ENCODE measurements at places on chromosomes 7 and 10.

GRCh38 chr7:95545673-95546072 lies 50.6 kb downstream of the PDK4 start:
- DNase-seq: no peak

GRCh38 chr7:467856-468545 lies 51.6 kb downstream of the PDGFA start:
- DNase-seq: no peak

GRCh38 chr7:90512821-90513254 lies 43.4 kb downstream of the PTTG1IP2 start:
- DNase-seq: no peak

DNA sequence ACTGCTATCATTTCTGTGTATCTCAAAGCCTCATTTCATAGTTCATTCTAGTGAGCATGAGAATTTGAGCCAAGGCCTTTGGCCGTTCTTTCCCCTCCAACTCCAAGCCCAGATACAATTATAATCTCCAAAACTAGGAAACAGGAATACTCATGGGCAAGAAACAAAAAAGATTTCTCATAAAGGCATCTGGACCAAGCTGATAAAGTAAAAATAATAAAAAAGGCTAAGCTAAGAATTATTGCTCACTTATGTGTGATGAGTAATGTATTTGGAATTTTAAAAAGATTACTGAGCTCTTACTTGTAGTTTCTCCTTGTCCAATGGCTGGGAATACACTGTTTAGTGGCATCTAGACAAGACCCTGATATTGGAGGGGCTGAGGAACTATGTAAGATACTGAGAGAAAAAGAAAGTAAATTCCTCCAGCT lies 196.4 kb upstream of the POM121L12 start:
- no peak for DNase-seq

GRCh38 chr10:45526309-45526905 lies 146.2 kb downstream of the ZFAND4 start:
- DNase-seq: no peak

DNA sequence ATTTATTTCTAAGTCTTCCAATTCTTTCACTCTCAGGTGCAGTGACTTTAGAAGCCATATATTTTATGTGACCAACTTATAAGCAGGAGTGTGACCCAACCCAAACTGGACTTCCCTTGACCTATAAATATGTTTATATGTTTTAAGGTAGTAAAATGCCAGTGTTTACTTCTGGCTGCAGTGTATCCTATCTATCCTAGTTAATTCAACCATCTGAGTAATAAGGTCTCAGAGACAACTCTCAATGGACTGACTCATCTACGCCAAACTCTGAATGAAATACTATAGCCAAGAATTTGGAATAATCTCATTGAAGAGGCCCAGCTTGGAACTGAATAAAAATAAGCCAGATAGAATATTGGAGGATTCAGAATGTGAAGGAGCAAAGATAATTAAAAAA lies 544.5 kb upstream of the SORCS1 start:
- DNase-seq: no peak

DNA sequence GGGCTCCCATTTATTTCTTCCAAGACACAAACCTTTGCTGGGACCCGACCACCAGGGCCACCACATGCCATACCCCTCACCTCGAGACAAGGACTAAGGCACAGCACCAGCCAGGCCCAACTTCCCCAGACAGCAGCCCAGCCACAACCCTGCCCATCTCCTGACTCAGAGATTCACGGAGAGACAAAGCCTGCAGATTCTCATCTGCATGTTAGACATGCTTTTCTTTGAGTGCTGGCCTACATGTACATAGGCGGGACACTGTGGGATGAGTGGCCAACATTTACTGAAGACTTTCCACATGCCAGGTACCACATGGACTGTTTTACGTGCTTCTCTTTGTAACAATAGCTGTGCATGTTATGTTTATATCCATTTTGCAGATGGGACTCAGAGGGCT lies 221.3 kb upstream of the ZMIZ1 start:
- no peak for DNase-seq

DNA sequence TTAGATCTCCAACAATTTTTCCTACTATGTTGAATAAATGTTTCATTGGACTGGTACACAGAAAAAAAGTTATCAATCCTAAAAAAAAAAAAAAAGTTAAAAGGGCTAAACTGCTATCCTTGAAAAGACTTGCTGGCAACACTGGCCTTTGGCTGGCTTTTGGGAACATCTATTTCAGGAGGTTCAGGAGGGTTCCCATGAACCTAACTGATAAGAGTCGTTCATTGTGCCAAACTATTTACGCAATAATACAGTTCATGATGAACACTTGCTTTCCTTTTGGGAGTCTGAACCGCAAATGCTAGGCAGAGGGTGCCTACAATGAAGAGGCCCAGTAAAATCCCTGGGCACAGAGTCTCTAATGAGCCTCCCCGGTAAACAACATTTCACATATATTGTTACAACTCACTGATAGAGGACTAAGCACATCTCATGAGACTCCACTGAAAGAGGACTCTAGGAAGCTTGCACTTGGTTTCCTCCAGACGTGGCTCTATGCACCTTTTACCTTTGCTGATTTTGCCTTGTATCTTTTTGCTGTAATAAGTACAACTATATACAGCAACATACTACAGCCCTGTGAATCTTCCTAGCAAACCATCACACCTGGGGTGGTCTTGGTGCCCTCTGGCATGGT lies 45.0 kb downstream of the ZFAND4 start:
- DNase-seq: no peak
